ENCODE measurements at places on chromosomes 2 and 18.

DNA sequence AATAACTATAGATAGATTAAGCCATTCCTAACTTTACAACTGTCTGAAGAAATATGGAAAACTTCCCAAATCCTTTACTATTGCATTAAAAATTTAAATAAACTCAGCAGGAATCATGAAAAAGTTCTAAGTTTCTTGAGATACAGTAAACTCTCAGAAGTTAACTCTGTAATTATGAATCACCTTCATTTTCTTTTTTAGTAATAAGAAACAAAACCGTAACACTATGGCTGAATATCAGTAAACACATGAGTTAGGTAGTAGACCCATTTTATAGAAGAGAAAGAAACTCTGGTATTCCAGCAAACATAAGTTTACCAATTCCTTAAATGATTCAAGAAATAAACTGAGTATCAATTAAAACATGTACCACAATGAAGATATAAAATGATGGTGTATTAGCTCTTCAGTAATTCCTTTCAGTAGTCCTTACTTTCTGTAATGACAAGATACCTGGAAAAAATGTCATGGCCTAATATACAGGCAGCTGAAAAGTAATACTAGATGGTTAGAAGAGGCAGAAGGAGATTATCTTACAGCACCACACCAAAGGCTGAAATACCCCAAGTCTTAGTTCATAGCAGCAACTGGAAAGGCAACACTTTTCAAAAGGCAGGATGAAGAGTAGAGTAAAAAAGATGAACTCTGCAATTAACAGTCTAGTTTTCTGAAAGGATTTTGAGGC is 11.5 kb downstream of the TRIP12 start:
- DNase-seq: no peak

DNA sequence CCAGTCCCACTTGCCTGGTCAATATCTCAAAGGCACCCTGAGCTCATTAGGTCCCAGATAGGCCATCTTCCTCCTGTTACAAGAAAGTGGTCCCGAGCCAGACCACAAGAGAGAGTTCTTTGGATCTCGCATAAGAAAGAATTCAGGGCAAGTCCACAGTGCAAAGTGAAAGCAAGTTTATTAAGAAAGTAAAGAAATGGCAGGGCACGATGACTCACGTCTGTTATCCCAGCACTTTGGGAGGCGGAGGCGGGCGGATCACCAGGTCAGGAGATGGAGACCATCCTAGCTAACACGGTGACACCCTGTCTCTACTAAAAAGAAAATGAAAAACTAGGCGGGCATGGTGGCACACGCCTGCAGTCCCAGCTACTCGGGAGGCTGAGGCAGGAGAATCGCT is 10.8 kb upstream of the SMAD7 start:
- DNase-seq: no peak

GRCh38 chr2:54285451-54285850 is 29.4 kb upstream of the TSPYL6 start:
- no peak for DNase-seq

DNA sequence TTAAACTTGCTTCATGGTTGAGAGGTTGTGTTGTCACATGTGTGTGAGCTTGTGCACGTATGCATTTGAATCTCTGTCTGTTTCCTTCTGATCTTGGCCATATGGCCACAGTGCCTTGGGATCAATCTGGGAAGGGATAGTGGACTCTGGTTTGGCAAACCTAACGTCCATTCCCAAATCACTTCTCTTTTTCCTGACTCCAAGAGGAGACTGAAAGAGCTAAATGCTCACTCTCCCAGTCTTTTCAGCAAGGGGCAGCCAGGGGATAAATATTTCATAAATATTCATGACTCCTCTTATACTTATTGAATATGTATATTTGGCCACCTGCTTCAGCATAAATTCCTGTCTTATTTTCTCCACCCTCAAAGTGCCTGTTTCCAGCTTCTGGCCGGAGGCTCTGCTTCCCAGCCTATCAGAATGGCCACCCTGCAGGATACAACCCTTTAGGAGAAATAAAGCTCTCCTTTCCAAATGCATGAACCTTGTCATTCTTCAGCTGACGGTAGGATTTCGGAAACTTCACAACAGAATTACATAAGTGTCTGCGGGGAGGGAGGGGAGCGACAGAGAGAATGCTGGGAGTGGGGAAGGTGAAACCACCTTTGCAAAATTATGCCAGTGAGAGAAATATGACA is 112.2 kb upstream of the COPS8 start:
- DNase-seq: no peak

GRCh38 chr2:224875153-224875552 is 159.0 kb upstream of the CCDC195 start:
- no peak for DNase-seq

DNA sequence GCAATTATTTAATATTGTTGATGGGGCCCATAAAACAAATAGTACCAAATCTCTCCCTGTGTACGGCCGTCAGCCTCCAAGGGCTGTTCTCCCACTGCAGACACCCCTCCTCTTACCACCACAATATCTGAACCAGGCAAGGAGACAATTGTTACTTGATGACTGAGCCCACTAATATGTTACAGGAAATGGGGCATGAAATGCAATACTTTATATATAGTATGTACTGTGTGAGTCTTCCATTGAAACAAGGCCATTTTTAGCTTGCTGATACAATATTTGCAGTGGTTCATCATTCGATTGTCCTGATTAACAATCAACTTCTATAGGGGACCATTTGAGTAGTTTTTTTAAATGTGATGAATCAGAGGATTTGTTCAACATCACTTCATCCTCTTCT is 307.3 kb downstream of the GBX2 start:
- no peak for DNase-seq

- peak; percentile 37 for DNase-seq
Measured at GRCh38 chr2:53235836-53236582, 531.6 kb upstream of the CHAC2 start.

GRCh38 chr2:44100351-44100750 is 68.3 kb upstream of the PPM1B start:
- DNase-seq: no peak

- DNase-seq: no peak
Measured at GRCh38 chr18:24443870-24444269, 16.6 kb upstream of the HRH4 start.

DNA sequence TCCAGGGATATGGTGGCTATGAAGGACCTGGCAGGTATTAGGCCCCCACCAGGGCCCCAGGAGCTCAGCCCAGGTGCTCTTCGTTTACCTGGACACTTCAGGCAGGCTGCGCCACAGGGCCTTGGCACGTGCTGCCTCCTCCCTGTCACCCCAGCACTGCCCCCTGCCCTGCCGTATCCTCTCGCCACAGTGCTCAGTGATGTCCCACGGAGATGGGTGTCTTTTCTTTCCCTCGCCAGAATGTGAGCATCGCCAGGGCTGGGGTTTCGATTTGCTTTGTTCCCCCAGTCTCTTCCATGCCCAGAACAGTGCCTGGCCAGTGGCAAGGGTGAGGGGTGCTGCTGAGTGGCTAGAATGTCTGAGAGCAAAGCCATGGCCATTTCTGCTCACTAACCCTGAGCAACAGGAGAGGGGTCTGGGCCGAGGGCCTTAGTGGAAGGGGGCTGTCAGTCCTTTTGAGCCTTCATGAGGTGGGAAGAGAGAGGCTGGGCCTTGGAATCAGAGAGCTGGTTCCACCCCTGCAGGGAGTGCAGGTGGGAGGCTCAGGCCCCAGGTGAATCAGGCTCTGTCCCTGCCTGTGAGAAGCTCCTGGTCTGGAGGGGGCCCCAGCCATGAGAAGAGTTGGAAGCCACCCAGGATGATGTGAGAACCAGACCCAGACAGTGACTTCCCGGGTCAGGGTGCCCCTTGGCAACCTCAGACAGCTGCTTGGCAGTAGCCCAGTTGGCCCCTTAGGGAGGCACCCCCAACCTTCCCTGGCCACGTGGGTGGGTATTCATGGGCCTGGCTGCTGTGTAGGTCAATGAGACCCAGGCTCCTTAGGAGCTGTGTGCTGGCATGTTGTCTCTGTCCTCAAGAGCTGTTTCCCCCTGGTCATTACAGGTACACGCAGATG is 129.9 kb upstream of the HS6ST1 start:
- DNase-seq: no peak

- DNase-seq: no peak
Measured at GRCh38 chr2:53424902-53425301, 342.7 kb upstream of the CHAC2 start.

DNA sequence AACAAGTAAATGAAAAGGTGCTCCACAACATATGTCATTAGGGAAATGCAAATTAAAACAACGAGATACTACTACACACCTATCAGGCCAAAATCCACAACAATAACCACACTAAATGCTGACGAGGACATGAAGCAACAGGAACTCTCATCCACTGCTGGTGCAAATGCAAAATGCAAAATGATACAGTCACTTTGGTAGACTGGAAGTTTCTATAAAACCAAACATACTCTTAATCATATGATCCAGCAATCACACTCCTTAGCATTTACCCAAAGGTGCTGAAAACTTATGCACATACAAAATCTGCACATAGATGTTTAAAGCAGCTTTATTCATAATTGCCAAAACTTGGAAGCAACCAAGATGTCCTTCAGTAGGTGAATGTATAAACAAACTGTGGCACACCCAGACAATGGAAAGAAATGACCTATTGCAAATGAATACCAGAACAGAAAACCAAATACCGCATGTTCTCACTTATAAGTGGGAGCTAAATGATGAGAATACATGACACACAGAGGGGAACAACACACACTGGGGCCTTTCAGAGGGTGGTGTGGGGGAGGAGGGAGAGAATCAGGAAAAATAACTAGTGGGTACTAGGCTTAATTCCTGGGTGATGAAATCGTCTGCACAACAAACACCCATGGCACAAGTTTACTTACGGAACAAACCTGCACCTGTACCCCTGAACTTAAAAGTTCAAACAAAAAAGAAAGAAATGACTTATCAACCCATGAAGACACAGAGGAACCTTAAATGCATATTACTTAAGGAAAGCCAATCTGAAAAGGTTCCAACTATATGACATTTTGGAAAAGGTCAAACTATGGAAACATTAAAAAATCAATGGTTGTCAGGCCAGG is 80.4 kb downstream of the ASXL2 start:
- no peak for DNase-seq

- DNase-seq: no peak
Measured at GRCh38 chr18:61926532-61926931, 33.7 kb upstream of the RNF152 start.

- DNase-seq: no peak
Measured at GRCh38 chr2:19900931-19901441, 797 bp downstream of the TTC32 start.

DNA sequence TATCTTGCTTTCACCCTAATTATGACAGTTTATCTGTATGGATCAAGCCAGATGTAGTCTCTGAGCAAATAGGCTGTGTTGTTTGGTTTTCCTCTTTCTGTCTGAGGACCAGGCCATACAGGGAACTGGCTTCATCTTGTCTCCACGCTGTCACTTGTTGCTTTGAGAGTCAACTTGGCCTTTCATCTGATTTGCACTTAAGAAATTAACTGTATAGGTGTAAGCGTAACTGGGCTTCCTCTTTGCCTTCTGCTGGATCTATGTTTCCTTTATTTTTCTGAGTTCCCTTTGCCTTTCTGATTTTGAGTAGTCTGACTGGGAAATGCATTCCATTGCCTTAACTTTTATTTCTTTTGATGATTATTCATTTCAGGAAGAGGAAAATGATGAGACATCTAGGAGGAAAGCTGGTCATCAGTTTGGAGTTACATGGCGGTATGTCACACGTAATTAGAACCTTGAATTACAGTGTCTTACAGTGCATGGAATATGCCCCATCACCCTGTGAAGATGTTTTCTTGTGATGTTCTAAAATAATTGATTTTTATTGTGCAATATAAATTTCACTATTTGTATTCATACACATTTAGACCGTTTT is 17.4 kb downstream of the PTCD3 start:
- DNase-seq: no peak

GRCh38 chr2:209726311-209726710 is 45.3 kb upstream of the UNC80 start:
- no peak for DNase-seq

GRCh38 chr2:25887624-25888242 is 9.4 kb upstream of the ASXL2 start:
- DNase-seq: no peak

DNA sequence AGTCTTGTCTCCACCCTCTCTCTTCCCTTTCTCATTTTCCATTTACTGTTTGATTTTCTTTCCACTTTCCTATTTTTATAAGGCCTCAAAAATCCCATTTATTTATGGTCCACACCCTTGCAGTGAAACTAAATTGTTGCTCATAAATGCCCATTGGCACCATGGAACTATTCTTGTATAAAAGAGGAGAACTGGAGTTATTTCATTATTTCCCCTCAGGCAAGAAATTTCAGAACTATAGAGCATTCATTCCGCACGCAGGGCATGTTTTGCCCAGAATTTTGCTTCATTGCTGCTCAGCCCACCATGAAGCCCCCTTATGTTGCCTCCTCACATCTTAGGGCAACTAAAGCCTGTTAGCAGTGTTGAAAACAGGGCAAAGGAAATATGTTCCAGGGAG is 113.7 kb upstream of the MMADHC start:
- no peak for DNase-seq

DNA sequence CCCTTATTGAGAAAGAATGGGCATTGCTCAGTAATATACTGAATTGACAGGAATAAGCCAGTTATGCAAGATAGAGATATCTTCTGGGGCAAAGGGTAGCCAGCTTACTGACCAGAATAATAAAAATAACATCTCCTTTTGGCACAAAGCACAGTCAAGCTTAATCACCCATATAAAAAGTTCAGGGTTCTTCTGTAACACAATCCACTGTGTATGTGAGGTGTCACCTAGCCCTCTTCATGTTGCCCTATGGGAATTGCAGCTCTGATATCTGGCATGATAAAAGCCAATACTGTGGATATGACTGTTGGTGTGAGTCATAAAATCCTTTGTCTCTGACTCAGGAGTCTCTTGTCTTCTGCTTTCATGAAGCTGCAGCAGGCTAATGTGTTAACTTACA is 90.8 kb downstream of the DSEL start:
- no peak for DNase-seq

- DNase-seq: no peak
Measured at GRCh38 chr2:241951920-241952319, 82.4 kb downstream of the RTP5 start.

DNA sequence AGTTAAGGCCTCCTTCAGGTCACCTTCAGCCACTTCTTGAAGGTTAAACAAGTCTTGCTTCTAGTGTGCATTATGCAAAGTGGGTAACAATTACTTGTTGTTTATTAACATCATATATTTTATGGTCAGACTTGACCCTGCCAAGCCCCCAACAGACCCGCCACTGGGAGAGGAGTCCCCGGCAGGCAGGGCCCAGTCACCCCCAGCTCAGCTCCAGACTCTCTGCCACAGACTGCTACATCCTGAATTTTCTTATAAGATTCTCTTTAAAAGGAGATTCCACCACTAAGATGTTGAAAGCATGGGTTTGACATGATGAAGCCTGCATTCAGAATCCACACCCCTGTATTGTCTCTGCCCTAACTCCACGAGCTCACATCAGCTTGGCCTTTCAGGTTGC is 174.3 kb upstream of the ARL4C start:
- DNase-seq: no peak
